CD4-positive, alpha-beta T cell treated with Interleukin-1 beta for 1 hour (primary cell): ENCODE measurements at places on chromosomes 12 and 14.

DNA sequence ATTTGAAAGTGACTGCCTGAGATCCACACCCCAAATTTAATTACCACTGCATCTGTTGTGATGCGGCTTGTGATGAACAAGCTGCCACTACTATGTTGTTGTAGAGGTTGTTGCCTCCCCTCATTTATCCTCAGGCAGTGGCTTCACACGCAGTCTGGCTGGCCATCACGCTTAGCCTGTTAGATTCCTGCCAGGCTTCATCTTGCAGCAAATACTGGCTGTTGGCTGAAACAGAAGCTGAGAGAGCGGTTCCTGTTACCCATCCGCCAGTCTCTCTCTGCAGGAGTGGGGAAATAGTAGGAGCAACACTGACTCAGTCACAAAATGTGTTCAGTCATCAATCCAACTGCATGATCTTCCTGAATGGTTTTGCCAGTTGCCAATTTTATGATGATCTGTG, 934.4 kb downstream of the FLRT2 start:
- no peak for DNase-seq

DNA sequence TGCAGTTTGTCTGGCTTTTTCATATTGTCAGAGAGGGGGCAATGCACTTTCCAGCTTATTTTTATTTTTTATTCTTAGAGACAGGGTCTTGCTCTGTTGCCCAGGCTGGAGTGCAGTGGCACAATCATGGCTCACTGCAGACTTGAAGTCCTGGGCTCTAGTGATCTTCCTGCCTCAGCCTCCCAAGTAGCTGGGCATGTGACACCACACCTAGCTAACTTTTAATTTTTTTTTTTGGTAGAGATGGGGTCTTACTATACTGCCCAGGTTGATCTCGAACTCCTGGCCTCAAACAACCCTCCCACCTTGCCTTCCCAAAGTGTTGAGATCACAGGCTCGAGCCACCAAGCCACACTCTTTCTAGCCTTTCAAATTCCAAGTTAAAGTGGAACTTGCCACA, 3.9 kb upstream of the A2ML1 start:
- DNase-seq = no peak

GRCh38 chr12:24838531-24838950, 110.4 kb downstream of the BCAT1 start:
- no peak for DNase-seq

DNA sequence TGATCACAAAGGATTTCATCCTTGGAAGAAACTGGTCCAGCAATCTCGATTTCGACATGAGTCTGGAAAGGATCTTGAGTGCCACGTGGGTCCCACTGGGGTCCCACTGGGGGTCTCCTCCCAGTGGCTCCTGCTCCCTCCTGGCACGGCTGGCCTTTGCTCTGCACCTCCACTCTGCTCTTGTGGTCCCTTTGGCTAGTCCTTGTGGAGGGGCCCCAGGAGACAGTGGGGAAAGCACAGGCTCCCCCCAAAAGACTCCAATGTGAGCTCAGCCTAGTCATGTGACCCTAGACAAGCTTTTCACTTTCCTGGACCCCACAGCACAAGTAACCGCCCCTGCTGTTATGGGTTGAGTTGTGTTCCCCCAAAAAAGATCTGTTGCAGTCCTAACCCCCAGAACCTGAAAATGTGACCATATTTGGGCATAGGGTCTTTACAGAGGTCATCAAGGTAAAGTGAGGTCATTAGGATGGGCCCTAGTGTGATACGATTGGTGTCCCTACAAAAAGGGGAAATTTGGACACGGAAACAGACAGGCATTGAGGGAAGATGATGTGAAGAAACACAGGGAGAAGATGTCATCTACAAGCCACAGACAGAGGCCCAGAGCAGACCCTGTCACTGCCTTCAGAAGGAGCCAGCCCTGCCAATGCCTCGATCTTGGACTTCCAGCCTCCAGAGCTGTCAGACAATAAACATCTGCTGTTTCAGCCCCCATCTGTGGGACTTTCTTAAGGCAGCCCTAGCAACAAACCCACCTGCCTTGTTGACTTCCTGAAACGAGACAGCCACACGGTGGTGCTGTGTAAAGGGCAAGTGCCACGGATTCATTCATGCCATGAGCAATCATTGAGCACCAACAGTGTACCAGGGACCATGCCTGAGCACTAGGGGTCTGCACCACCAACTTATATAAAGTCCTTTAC, 23.8 kb upstream of the PPP2R5C start:
- peak; percentile 46 for DNase-seq

DNA sequence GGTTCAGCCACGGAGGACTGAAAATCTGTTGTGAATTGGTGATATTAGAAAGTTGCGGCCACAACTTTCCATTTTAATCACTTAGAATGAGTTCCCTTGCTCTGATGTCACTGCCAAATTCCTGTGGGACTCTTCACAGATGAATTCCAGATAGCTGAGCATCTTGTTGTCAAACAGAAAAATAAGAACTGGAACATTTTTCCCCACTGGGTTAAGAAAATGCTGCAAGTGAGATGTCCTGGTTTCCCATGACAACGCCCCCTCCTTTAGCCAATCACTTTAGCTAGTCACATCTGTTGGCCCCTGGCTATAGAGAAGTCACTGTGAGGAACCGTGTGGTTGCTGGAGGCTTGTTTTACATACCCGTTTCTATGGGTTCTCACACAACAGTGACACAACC, 135.9 kb downstream of the KTN1 start:
- peak; percentile 9 for DNase-seq

- no peak for DNase-seq
Measured at GRCh38 chr14:56562883-56563282, 16.7 kb upstream of the TMEM260 start.

GRCh38 chr14:30915596-30915995, 41.2 kb downstream of the COCH start:
- DNase-seq = no peak

DNA sequence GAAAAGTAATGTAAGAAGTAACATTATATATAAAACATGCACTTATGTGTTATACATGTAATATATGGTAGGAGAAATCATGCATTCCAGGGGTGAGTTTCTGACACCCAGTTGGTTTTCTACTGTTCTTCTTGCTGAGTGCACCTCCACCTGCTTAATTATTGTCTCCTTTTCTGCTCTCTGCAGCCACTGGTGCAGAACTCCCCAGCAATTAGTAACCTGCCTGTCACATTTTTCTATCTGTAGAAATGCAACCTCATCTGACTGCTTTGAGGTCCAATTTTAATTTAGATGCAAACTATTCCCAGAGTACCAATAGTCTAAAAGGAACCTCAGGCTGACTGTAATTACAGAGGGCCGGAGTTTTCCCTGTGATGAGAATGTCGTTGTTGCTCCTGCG, 842.1 kb downstream of the AACS start:
- no peak for DNase-seq

GRCh38 chr14:58151133-58152013, 640 bp downstream of the ARMH4 start:
- no peak for DNase-seq

GRCh38 chr12:72313806-72314205, 41.6 kb downstream of the TRHDE start:
- no peak for DNase-seq

DNA sequence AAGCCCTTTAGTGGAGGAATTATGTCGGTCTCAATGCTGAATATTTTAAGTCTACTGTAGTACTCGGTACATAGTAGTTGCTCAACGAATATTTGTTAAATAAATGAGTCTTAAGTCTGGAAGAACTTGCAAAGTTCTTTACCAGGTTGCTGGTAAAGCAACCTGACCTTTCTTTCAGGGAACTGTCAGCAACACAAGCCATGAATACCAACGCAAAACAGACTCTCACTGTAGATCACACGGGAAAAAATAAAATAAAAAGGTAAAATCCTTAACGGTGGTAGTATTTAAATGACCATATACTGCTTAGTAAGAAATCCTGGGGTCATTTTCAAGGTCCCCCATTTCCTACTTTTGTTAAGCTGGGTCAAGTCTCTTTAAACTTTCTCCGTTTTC, 447 bp upstream of the NUBPL start:
- DNase-seq = no peak

DNA sequence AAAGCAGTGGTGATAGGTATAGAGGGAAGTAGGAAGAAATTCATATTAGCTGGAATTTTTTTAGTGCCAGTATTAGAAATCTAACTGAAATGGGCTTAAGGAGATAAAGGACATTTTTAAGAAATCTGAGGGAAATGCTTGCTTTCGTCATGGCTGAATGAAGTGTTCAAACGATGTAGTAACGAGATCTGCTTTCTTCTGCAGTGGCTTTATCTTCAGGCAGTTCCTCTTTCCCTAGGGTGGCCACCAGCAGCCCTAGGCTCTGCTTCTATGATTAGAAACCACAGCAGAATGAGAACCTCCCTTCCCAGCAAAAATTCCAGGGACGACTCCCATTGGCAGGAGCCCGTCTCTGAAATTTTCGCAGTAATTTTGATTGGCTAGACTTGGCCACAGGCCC, 163.9 kb upstream of the FRMD6 start:
- no peak for DNase-seq

GRCh38 chr12:4135919-4136605, 137.5 kb upstream of the CCND2 start:
- no peak for DNase-seq

GRCh38 chr12:131092901-131093603, 139.3 kb downstream of the ADGRD1 start:
- DNase-seq = peak; percentile 11

DNA sequence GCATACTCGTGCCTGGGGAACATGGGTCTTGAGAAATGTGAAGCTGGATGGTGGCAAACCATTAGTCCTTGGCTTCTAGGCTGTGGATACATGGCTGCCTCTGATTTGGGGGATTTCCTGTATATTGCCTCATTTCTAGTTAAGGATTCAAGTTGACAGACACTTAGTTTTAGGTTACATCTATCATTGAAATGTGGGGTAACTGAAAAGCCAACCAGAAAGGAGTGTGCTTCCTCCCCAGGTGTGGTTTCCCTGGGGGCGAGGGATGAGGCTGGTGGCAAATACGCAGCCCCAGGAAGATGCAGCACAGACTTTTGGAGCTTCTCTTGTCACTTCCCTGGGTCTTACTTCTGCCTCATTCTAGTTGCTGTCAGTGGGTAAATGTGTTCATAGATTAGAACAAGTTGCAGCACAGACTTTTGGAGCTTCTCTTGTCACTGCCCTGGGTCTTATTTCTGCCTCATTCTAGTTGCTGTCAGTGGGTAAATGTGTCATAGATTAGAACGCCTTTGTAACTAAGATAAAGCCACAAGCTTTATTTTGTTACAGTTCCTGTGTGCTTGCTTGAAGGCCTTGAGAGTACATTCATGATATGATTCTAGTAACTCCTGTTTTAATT, 85.1 kb downstream of the BORCS5 start:
- DNase-seq = peak; percentile 66

- DNase-seq = peak; percentile 31
Measured at GRCh38 chr14:55071870-55072640, 20.6 kb downstream of the MAPK1IP1L start.

DNA sequence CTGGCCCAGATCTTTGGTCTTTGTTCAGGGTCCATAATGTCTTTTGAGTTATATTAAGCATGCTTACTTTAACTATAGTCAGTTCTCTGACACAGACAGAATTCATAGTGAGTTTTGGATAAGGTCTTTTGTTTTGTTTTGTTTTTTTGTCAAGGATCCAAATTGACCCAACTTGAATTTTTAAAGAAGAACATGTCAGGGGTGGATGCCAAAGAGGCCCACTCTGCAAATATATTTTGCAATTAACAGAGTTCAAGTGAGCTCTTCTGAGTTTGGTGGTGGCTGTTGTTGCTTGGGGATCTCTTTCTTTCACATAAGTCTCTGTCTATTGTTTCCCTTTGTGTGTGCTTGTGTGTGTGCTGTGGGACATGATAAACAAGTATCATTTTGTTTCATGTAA, 34.4 kb upstream of the PMCH start:
- DNase-seq = no peak

GRCh38 chr12:31234955-31235867, 90.7 kb downstream of the SINHCAF start:
- no peak for DNase-seq

DNA sequence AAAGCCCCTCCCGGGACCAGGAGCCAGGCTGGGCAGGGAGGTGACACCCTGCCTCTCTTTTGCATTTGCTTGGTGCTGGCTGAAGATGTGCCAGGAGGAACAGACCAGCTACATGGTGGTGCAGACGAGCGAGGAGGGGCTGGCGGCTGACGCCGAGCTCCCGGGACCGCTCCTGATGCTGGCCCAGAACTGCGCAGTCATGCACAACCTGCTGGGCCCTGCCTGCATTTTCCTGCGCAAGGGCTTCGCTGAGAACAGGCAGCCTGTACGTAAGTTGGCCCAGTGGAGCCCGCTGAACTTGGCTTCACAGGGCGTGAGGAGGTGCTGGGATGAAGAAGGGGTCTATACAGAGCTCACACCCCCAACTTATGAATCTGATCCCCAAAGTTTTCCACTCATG, 15.6 kb downstream of the CABP1 start:
- no peak for DNase-seq

GRCh38 chr14:77554207-77554606, 55.6 kb upstream of the ISM2 start:
- no peak for DNase-seq

- peak; percentile 70 for DNase-seq
Measured at GRCh38 chr12:56987551-56988053, 18.7 kb downstream of the ZBTB39 start.

DNA sequence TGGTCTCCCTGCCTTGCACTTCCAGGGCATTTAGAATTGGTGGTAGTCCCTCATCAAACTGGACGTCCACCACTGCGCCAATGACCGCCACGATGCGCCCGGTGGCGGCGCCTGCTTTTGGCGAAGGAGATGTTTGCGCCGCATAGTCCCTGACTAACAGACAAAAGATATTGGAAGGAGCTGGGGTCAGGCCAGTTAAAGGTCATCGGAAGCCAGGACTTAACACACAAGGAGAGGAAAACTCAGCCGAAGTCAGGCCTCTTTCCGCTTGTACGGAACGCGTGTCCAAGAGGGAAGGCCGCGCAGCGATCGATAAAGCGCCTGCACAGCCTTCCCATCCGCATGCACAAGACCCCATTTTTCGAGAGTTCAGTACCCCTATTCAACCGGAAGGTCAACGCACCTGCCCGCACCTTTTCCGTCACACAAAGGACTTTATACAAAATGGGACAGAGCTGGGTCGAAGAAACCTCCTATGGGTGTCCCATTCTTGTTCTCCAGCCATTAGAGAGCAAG, 525 bp downstream of the ATP5F1B start:
- no peak for DNase-seq

GRCh38 chr12:53224897-53225634, 6.9 kb downstream of the RARG start:
- DNase-seq = no peak

- DNase-seq = no peak
Measured at GRCh38 chr14:31269634-31270195, 62.1 kb upstream of the HECTD1 start.

DNA sequence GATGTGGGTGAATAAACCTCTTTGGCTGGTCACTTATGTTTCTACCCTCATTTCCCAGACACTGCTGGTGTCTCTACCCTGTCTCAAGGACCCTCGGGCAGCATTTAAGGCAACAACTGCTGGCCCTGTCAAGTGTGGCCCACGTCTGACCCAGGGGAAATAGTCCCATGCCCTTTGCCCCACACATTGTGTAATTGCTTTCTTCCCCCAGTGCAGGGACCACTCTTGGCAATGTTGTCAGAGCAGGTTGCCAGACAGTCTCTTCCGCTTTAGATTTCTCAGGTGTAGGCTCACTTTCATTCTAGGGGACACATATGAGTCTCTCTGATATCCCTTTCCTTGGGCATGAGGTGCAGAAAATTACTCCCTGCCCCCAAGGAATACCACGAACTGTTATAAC, 216.7 kb downstream of the TMEM117 start:
- no peak for DNase-seq
